Pulmonary artery endothelial cell (primary cell): ENCODE measurements at places on chromosomes 16 and 17. TPM values are rescaled to one million over a fixed set of nuclear protein-coding genes. Genes with fewer than 3 reads are reported as not detected.

PRAC1 gene
- not detected in 2 replicates for total RNA-seq

CCDC154 gene
- 0.11 and 0.13 TPM in 2 replicates for total RNA-seq

NPEPPS gene
- 73.0 and 81.4 TPM in 2 replicates for total RNA-seq

DNAH9 gene
- total RNA-seq: 0.07 and 0.18 TPM in 2 replicates

SULT1A4 gene
- 4.7 and 8.2 TPM in 2 replicates for total RNA-seq

PDILT gene
- total RNA-seq: not detected in 2 replicates

CD300E gene
- total RNA-seq: not detected in 2 replicates

DDX42 gene
- 67.0 and 83.1 TPM in 2 replicates for total RNA-seq

KRTAP16-1 gene
- not detected in 2 replicates for total RNA-seq

MILR1 gene
- total RNA-seq: 3.3 and 4.6 TPM in 2 replicates

SPPL2C gene
- not detected in 2 replicates for total RNA-seq

OMG gene
- 0.26 TPM in 1 of 2 replicates, not detected in the other for total RNA-seq

TP53TG3 gene
- 0.49 TPM in 1 of 2 replicates, not detected in the other for total RNA-seq

MRPS23 gene
- 34.4 and 46.7 TPM in 2 replicates for total RNA-seq

EIF1 gene
- 66.4 and 81.1 TPM in 2 replicates for total RNA-seq

HSF4 gene
- 0.13 and 0.95 TPM in 2 replicates for total RNA-seq

SLC7A5 gene
- total RNA-seq: 9.1 and 11.2 TPM in 2 replicates
